ENCODE measurements at places on chromosomes 1 and 21.

DNA sequence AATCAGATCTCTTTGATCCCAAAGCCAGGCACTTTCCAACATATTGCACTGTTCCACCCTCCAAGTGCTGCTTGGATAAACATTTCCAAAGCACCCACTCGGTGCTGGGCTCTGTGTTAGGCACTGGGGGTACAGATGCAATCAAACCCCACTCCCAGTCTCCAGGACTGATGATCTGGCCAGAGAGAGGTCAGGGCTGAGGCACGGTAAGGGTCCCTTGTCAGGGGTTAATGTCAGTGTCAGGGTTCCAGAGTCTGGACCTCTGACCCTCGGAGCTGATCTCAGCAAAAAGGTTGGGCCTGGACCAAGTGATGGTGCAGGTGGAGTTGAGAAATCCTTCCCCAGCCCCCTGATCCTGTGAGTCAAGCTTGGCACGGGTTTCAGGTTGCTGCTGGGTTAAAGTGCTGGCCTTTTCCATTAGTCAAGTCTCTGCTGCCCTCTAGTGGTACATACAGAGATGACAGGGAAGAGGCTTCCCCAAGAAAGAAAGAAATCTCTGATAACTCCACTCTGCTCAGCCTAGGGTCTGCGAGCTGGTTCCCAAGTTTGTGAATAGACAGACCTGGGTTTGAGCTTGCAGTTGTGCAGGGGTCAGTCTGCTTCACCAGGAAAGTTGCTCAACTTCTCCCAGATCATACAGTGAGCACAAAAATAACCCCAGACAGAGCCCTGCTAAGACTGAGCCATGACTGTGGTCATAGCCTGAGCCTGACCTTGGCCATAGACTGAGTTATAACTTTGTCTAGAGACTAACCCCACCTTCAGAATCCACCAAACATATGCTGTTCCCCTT, 74.6 kb downstream of the DMRTA2 start:
- no peak for DNase-seq

DNA sequence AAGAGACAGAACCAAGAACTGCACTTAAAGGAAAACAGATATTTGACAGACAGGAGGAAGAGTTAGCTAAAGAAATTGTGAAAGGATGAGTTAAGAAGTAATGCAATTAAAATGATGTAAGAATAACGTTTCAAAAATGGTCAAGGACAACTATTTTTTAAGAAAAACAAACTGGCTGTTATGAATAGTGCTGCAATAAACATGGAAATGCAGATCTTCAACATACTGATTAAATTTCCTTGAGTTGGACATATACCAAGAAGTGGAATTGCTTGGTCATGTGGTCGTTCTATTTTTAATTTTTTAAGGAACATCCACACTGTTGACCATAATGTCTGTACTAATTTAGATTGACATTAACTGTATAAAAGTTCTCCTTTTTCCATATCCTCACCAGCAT, 23.1 kb upstream of the PHTF1 start:
- no peak for DNase-seq

- no peak for DNase-seq
Observed at GRCh38 chr1:1535201-1536018, 5.0 kb downstream of the TMEM240 start.

- DNase-seq = no peak
Observed at GRCh38 chr1:1438531-1439381, 3.3 kb downstream of the VWA1 start.

DNA sequence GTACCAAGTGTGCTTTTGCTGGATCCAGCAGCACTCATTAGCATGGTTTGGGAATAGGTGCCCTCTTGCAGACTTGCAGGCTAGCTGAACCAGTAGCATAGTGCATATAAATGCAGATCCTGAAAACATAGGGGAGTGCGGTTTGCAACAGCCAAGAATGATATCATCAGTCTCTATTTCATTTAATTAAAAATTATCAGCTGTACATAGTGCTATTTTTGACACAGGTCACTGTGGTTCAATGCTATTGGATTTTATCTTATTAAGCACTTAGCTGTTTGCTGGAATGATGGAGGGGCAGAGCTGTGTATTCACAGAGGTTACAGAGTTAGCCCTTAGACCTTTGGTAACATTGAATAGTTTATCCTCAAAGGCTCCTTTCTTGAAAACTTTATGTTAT, 43.6 kb downstream of the CYYR1 start:
- no peak for DNase-seq

DNA sequence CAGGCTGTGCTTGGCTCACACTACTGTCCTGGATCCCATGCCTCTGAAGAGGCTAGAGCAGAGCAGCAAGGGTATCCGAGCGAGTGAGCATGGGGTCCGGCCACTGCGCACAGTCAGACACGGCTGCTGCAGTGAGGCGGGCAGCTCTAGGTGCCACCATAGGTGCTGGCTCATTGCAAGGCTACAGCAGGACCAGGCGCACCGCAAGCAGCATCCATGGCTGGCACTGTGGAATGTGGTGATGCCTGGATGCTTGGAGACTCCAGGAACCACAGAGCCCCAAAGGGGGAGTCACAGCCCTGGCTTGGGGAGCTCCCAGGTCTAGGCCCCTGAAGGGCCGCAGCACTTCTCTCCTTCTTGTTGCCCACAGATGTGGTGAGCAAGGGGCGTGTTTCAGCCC, 47.2 kb downstream of the ATP6V1G3 start:
- no peak for DNase-seq

- DNase-seq = no peak
Observed at GRCh38 chr1:211335522-211336157, 9.0 kb downstream of the TRAF5 start.

DNA sequence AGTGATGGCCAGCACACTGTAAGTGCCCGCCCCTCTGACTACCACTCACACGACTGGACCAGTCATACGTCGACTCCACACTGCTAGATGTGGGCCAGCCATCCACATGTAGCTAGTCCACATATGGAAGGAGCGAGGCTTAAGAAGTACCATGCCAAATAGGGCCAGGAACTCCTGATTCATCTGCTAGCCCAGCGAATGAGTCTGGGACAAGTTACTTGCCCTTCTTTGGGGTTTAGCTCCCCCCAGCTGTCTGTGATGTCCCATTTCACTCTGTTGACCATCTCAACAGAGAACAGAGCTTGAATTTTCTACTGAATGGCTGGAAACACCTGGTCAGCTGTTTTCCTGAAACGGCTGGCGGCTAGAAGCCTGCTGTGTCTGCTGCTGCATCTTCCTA, 5.8 kb downstream of the CSRP1 start:
- DNase-seq = no peak

- no peak for DNase-seq
Observed at GRCh38 chr1:212189352-212189738, 95.9 kb upstream of the PPP2R5A start.

DNA sequence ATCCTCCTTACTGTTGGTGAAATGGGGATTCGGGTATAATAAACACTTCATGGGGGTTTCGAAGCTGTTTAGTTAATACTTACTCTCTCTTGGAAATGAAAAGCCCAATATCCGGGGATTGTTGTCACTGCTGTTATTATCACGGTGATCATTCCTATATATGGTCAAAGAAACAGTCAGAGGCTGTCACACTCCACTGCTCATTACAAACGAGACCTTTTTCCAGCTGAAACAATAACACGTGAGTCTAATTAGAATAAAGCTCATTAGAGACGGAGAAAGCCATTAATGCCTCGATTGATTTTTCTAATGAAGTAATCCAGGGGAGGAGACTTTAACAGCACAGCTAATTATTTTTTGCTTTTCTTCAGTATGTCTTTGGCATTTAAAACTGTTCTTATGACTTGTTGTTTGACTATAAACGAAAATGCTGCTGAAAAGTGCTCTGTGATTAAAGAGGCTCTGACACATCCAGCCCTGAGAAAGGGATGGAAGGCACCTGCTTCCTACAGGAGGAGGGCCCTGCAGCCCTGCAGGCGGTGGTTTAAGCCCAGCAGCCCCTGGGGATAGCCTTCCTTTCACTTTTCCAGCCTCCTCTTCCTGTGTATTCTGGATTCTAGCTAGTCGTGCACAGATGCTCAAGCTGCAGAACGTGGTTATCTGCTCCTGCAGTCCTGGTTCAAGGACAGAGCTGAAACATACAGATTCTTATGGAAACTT, 143.6 kb downstream of the EDEM3 start:
- DNase-seq = no peak

DNA sequence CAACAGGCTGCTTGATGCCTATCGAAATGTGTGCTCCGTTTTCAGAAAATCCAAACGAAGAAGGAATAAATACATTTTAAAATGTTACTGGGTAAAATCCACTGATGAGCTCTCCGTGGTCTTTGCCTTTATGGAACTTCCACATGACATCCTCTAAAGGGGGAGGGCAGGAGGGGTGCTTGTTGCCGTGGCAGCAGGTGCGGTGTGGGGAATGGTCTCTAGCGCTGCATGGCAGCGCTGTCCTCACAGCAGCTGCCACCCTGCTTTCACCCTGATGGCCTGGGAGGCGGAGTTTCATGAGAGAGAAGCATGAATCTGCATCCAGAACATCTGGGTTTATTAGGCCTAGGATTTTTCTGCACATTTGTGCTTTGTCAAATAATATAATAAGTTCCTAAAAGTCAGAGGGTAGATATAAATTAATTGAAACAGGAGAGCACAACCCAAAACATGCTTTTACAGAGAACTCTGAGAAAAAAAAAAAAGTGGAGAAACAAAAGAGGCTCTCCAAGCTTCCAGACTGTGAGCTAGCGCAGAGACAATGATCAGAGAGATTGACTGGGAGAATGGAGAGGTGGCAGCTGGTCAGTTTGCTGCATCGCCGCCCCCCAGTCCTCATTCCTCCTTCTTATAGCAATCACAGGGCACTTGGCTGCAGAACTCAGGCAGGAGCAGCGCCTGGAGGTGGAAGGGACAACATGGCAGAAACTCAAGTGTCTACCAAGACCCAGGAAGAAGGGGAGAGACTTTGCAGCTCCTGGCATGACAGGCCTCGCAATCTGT, 228.6 kb downstream of the DSCAM start:
- DNase-seq = no peak
